Stimulated activated CD8-positive, alpha-beta memory T cell treated with anti-CD3 and anti-CD28 coated beads, Interleukin-7, amount 100 ng/mL, for 1 hour (primary cell): ENCODE measurements at places on chromosomes 6 and 20.

- DNase-seq = no peak
Measured at GRCh38 chr6:21598674-21599023, 5.1 kb downstream of the SOX4 start.

DNA sequence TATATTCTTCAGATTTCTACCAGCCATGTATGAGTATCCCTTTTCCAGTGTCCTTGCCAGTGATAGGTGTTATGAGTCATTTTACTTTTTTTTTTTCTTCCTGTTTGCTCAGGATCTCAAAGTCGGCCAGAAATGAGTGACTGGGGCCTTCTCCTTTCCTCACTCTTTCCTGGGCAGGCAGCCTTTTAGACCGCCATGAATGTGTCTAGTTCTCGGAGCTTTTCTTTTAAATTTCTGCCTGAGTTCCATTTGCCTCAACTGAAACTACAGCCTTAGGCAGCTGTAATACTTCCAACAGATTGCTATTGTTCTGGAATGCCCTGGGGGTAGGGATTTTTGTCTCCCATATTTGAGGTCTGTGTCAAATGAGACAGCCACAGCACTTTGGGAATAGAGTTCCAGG lies 83.7 kb downstream of the STXBP5 start:
- no peak for DNase-seq

GRCh38 chr20:56914532-56914931 lies 285.4 kb downstream of the TFAP2C start:
- DNase-seq = no peak

GRCh38 chr6:4185846-4186245 lies 50.5 kb upstream of the ECI2 start:
- DNase-seq = no peak

DNA sequence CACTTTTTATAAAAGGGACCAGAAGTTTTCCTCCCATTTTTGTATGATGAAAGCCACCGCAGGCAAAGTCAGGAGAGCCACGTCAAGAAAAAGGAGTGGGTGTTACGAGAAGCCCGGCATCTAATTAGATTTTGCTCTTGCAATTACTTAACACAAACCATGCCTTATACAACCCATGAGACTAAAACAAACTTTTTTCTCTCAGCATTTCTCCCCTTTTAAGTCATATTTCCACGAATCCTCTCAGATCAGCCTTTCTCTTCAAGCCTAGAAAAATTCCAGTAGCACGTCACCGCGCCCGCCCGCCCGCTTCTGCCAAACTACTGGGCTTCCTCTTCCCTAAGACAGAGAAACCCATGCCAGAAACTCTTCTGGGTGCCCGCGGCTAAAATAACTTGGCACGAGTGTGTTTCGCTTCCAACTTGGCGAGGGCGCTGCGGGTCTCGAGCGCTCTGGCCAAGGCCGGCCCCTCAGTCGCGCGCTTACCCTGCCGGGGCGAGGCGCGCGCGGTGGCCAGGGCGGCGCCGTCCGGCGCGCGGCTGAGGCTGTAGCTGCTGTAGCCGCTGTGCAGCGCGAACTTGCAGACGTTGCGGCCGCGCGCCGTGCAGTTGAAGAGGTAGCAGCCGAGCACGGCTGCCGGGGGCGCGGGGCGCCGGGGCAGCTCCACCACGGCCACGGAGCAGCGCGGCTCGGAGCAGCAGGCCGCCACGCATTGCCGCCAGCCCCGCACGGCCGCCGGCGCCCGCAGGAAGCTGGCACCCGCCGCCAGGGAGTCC lies 1.0 kb downstream of the LRP11 start:
- no peak for DNase-seq

GRCh38 chr6:164911151-164911550 lies 398.3 kb downstream of the C6orf118 start:
- no peak for DNase-seq

DNA sequence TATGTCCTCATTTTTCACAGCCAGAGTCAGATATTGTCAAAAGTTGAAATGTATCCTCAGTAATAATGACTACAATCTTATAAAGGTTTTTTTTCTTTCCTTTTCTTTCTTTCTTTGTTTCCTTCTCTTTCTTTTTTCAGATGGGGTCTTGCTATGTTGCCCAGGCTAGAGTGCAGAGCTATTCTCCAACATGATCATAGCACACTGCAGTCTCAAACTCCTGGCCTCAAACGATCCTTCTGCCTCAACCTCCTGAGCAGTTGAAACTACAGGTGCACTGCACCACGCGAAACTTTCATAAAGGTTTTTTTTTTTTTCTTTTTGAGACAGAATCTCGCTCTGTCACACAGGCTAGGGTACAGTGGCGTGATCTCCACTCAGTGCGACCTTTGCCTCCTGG lies 31.1 kb upstream of the FOXA2 start:
- no peak for DNase-seq

GRCh38 chr20:44809380-44810060 lies 826 bp downstream of the RIMS4 start:
- no peak for DNase-seq

- no peak for DNase-seq
Measured at GRCh38 chr6:109655761-109656262, 35.2 kb downstream of the AK9 start.

- no peak for DNase-seq
Measured at GRCh38 chr6:31791324-31792089, 4.0 kb downstream of the VARS1 start.

DNA sequence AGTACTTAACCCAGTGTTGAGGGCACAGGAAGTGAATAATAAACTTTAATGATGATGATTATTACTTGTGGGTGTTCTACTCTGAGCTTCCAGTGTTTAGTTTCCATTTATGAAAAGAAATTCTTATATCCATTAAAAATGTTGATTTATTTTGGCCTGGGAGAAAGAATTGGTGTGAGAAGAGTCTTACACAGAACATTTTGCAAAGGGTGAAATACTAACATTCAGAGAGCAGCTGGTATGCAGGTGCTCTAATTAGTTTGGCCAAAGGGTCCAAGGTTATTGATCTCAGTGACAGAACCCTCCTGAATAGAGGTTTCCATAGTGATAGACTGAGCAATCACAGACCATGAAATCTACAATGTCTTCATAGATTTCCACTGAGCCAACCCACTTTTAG lies 4.4 kb downstream of the OSER1 start:
- DNase-seq = no peak

DNA sequence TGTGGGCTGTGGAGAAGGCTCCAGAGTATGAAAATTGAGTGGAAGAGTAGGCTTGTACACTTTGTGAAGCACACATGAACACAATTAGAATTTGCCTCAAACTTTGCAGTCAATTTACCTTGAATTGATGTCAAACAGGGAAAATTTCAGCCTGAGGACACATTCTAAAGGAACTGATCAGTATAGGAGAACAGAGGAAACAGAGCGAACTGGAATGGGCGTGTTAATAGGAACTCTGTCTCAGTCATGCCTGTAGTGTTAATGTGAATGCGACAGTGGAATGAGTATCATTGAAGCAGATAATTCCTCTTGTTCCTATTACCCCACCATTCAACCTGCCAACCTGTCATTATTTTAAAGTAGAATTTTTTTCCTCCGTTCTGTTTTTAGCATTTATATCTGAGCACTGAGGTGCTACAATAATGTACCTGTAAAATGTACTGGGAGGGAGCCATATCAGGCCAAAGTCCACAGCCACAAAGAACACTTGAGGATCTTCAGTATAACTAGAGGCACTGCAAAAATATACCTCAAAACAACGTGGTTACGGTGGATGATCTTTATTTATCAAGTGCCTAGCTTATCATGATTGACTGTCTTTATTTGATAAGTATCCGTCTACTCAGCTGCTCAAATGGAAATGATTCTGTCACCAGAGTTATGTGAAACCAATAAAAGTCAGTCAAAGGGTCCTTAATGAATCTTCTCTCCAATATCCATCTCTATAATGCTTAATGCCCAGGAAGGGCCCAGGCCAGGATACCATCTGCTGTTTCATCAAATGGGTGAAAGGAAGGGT lies 125.3 kb upstream of the STMND1 start:
- DNase-seq = no peak

- DNase-seq = no peak
Measured at GRCh38 chr6:11500008-11500407, 37.5 kb upstream of the TMEM170B start.

DNA sequence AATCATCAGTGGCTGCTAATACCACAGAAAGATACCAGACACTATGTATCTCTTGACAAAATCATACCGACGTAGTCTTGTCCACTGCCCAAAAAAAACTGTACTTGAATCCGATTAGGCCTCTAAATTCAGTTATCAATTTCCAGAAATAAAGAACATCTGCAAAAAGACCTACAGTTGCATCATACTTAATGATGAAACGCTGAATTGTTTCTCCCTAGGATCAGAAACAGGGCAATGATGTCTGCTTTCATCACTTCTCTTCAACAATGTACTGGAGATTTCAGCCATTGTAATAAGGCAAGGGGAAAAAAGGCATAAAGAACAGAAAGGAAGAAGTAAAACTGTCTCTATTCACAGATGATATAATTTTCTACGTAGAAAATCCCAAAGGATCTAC lies 152.0 kb downstream of the TASP1 start:
- DNase-seq = no peak

DNA sequence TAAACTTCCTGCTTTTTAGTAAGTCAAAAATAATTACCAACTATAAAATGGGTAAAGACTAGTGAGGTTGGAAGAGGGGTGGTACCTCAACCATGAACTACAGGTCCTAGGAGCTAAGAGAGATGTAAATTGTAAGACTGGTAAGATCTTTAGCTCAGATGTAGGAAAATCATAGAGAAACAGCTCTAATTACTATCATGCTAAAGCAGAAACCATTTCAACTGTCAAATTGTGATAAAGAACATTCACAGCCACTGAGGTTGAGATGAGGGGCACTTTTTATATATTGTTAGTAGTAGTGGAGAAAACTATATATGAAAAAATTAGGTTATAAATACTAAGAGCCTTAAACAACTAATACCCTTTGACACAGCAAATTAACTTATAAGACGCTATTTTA lies 20.0 kb downstream of the CDK19 start:
- DNase-seq = no peak

- DNase-seq = no peak
Measured at GRCh38 chr6:40293460-40294185, 293.5 kb downstream of the LRFN2 start.

GRCh38 chr20:16063881-16064280 lies 509.4 kb downstream of the KIF16B start:
- DNase-seq = no peak

DNA sequence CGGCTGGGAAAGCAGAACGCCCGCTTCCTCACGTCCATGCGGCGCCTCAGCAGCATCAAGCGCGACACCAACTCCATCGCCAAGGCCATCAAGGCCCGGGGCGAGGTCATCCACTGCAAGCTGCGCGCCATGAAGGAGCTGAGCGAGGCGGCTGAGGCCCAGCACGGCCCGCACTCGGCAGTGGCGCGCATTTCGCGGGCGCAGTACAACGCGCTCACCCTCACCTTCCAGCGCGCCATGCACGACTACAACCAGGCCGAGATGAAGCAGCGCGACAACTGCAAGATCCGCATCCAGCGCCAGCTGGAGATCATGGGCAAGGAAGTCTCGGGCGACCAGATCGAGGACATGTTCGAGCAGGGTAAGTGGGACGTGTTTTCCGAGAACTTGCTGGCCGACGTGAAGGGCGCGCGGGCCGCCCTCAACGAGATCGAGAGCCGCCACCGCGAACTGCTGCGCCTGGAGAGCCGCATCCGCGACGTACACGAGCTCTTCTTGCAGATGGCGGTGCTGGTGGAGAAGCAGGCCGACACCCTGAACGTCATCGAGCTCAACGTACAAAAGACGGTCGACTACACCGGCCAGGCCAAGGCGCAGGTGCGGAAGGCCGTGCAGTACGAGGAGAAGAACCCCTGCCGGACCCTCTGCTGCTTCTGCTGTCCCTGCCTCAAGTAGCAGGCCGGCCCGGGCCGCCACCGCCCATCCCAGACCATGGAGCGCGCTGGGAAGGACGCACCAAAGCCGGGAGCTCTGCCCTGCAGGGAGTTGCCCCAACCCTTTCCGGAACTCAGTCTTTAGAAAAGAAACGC lies 36.7 kb downstream of the STX11 start:
- no peak for DNase-seq

- no peak for DNase-seq
Measured at GRCh38 chr6:35161266-35161665, 20.1 kb upstream of the TCP11 start.

DNA sequence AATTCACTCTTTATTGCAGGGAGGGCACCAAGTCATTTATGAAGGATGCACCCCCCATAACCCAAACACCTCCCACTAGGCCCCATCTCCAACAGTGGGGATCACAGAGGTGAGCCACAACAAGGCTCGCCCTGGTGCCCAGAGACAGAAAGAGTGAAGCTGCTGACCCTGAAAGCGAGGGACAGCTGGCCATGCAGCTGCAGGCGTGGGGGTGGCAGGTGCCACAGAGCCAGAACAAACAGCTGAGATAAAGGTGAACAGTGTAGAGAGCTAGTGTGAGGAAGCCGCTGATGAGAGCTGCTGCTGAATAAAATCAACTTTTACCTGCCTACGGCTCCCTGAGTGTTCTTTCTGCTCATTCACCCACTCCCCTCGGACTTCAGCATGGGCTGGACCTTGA lies 18.8 kb upstream of the RGS17 start:
- DNase-seq = no peak

DNA sequence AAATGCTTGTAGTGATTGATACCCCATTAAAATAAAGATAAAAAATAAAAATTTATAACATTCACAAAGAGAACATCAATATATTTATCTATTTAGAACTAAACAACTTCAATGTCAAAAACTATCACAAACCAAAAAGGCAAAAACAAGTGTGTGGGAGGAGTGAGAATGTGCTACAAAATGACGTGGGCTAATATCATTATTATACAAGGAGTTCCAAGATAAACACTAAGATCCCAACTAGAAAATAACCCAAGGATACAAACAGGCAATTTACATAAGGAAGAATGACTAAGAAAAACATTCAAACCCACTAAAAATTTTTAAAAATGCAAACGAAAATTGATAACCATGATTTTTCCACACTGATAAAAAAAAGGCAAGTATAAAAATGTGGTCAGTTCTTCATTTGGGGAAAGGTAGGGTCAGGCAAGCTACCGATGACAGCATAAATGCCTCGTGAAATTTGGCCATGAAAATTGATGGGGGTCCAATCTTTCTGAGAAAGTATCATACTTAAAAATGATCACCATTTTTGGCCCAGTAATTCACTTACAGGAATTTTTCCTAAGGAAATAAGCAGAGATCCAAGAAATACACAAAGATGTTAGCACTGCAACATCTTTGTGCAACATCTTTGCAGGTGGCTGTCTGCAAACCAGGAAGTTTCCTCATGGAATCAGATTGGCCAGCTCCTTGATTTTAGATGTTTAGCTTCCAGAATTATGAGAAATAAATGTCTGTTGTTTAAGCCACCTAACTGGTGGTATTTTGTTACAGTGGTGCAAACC lies 140.2 kb downstream of the TMEM200A start:
- no peak for DNase-seq

DNA sequence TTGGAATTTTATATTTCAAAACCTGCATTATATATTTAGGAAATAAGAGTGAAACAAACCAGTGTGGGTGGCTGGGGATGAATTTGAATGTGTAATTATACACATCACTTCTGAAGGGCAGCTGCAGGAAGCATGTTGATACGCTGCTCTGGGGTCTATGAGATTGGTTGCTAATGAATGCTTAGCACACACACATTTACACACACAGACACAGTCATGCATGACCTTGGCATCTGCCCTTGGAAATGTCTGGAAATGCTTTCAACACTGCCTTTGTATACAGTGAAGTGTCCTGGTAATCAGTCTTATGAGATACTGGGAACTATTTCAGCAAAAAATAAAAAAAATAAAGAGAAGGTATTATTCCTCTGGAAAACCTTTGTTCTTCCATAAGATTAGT lies 83.4 kb downstream of the ELOVL4 start:
- no peak for DNase-seq

- no peak for DNase-seq
Measured at GRCh38 chr20:23387118-23387443, 25.1 kb downstream of the GZF1 start.
